ENCODE measurements at places on chromosomes 1 and 21.

- peak; percentile 71 for DNase-seq
Observed at GRCh38 chr1:58881471-58881994, 97.7 kb upstream of the JUN start.

GRCh38 chr1:76247261-76247852 is 172.8 kb downstream of the ST6GALNAC3 start:
- no peak for DNase-seq

DNA sequence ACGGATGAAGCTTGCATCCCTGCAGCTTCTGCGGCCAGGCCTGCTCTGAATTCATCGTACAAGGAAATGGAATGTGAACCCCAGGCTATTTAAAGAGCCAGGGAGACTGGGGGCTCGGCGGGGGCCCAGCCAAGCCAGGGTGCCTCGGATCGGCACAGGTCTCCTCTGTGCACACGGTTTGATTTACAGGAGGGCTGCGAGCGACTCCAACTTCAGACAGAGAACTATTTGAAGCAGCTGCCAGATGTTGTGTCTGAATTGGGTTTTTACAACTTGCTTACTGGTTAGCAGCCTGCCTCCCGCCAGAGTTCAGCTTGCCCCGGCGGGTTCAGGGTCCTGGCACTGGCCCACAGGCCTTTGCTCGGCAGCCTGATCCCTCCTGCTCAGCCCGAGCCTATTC is 83.2 kb downstream of the SPSB1 start:
- no peak for DNase-seq

- DNase-seq = no peak
Observed at GRCh38 chr21:38775733-38776132, 30.0 kb upstream of the ETS2 start.

DNA sequence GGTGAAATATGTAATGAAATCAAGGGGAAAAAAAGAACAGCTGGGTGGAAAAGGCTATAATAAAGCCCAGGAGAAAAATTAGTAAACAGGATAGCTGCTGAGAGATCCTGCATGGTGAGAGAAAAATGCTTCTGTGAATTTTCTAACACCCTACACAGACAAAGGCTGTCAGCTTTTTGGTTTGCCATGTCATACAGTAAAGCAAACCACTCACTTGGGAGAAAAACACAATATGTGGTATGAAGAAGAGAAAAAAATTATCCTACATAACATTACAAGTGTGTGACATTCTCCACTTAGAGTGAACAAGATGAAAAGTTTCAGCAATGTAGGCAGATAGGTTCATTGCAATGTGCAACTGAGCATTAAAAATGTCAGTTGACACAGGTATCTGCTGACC is 133.6 kb downstream of the PLPPR4 start:
- no peak for DNase-seq

- DNase-seq = no peak
Observed at GRCh38 chr1:59682396-59683080, 132.2 kb upstream of the HOOK1 start.

DNA sequence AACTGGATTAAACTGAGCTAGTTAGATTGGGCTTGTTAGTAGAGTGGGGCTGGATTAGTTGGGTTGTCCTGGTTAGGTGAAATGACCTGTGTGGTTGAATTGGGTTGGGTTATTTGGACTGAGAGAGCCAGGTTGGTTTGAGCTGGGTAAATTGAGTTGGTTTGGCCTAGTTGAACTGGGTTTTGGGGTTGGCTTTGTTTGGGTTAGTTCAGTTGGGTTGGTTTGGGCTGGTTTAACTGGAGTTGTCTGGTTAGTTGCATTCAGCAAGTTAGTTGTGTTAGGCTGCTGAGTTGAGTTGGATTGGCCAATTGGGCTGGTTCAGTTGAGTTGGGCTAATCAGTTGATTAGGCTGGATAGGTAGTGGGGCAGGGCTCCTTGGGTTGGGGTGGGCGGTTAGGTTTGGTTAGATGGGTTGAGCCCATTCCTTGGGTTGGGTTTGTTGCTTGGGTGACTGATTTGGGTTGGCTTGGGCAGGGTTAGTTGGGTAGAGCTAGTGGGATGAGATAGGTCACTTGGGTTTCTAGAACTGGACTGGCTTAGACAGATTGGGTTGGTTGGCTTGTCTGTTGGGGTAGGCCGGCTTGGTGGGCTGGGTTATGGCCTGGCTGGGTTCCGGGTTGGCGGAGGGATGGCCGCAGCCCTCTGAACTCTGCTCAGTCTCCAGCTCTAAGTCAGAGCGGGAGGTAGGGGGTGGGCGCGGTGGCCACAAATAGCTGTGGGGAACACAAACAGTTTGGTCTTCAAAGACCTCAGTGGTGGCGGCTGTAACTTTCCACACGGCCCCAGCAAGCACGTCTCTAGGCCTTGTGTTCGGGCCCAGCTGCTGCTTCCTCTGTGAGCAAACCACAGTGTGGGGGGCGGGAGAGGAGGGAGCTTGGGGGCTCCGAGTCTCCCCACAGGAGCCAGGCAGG is 67.2 kb upstream of the RUNX3 start:
- DNase-seq = no peak

Data from HFFc6 (cell line).